ENCODE measurements at places on chromosomes 7 and 10.

GRCh38 chr7:130838738-130839137 is 104.7 kb upstream of the KLF14 start:
- DNase-seq, result peak; percentile 20

DNA sequence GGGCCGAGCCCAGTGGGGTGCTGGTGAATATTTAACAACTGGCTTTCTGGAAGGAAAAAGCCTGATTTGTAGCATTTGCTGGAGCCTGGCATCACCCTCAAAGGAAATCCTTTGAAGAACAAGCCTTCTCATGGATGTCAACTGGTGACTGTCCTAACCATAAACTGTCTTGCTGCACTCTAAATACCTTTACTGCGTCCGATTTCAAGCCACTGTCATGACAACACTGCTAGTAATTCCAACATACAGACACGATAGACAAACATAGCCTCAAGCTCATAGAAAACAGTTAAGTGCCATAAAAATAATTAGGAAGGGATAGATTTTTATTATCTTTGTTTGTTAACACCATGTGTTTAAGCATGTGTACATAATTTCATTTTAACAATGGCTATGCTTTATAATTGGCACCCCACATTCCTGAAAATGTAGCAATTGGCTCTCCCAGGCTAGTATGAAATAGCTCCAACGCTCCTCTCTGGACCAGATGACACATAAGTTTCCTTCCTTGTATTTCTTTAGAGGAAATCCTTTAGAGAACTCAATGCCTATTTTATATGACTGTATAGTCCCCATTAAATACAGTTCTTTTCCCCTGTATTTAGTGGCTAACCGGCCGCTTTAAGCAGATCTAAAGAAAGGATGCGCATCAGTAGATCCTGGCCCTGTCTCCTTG is 273.4 kb downstream of the PRPF18 start:
- DNase-seq, result no peak

GRCh38 chr7:11208883-11209465 is 235.3 kb downstream of the PHF14 start:
- no peak for DNase-seq

DNA sequence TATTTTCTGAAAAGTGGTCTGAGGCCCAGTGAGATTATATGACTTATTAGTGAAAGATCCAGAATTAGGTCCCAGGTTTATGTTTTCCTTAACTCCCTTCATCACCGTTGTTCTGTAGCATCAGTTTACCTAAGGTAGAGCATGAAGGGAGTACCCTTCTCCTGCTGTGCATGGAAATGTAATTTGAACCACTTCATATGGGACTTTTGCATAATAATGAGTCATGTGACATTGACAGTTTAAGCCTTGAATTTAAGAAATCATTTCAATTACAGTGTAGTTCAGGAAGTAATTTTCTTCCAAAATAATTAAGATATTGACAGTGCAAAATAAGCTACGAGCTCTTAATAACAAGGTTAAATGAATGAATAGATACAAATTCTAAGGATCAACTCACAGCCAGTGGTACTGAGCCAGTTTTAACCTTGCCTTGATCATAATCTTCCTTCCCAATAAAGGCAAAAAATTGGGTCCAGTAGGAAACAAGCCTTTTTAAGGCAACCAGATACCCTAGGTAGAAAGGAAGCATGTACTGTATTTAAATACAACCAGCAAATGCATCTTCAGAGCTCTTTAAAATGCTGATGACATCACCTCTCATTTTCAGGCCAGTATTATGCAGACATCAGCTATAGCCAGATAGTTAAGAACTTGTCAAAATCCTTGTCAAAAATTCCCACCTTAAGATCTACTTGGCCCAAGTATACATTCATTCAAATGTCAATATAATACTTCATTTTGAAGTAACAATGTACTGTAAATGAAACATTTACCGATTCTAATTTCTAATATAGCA is 48.8 kb upstream of the DKK1 start:
- no peak for DNase-seq
